ENCODE measurements at places on chromosomes 3 and 15.
A peak's percentile ranks its signal among the peaks of the same experiment; 100 is the strongest.

DNA sequence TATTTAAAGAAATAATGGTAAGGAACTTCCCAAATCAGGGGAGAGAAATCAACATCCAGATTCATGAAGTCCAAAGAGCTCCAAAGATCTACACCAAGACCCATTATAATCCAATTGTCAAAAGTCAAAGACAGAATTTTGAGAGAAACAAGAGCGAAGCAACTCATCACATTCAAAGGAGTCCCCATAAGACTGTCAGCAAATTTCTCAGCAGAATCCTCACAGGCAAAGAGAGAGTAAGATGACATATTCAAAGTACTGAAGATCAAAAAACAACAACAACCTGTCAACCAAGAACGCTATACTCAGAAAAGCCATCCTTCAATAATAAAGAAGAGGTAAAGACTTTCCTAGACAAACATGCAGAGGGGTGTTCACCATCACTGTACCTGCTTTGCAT lies 342.1 kb downstream of the TIGIT start:
- DNase-seq, result no peak

DNA sequence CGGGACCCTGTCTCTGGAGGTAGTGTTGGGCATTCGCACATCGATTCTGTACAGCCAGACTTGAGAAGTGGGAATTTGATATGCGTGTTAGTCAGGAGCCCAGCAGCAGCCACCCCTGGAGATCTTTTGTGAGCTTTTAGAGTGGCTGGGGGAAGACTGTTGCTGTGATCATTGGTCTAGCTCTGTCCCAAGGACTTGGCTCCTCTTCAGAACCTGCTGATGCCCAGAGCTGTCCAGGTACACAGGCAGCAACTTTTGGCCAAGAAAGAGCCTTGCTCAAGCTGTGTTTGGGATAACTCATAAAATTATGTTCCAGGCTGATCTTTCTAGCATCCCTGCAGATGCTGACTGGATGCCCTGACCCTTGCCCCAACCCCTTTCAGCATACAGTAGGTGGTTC lies 29.3 kb downstream of the LIMD1 start:
- DNase-seq, result no peak

DNA sequence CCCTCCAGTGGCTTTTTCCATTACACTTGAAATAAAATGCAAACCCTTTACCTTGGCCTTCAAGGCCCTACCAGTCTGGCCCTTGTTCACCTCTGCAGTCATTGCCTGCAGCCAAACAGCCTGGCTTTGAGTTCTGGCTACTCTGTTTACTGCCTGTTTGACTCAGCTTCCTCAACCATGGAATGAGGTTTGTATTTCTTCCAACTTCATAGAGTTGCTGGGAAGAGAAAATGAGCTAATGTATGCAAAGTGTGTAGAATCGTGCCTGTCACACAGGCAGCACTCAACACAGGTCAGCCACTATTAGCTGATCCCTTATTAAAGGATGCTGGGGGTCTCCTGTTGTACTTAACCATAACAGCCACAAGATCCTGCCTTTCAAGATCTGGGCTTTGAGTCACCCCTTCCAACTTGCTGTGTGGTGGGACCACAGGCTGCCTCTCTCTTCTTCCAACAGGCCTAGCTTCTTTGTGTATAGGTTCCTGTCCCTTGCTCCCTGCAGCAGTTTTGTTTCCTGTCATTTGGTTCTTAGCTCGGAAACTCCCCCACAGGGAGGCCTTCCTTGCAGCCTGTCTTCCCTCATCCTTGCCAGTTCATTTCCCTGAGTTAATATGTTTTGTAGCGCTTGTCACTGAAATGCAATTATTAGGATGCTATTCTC lies 6.4 kb downstream of the MED12L start:
- no peak for DNase-seq

GRCh38 chr3:142210144-142210543 lies 15.2 kb downstream of the GK5 start:
- DNase-seq, result no peak

DNA sequence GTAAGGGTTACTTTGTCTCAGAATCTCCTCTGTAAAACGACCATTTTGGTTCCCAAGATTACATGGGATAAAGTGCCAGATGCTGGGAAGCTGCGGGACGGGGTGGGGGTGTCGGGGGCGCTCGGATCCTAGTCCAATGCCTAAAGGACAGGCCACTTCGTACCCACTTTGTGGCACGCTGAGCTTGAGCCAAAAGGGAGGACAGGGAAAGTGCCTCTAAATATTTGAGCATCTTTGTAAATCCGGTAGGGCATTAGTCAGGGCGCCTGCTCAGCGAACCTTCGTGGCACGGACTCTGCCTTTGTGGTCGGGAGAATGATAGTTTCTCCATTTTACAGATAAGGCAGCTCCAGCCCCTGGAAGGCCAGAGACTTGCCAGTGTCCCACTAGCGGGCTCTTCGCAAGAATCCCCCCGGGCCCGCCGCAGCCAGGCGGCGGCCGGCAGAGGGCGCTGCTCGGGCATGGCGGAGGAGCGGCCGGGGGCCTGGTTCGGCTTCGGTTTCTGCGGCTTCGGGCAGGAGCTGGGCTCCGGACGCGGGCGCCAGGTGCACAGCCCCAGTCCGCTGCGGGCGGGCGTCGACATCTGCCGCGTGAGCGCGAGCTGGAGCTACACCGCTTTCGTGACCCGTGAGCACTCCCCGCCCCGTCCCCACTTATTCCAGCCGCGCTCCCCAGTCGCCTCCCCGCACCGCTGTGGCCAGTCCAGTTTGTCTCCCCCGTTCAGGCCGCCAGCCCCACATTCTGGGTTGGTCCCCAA lies 1.8 kb downstream of the RCCD1 start:
- peak; percentile 58 for DNase-seq

DNA sequence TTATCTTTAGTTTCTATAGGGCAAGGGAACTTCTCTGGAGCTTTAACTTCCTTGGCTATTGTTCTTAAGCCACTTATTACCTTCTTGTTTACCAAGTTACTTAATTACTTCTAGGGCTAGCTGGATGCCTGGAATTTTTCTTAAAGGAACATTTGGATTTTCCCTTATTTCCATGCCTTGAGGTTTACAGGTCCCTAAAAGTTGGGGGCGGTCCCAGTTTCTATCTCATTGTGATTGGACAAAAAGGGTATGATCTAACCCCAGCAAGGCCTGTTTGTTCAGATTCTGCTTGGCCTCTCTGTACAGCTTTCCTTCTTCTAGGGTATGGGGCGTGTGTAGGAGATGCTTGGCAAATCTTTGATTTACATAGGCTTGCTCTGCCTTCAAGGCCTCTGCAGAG lies 17.4 kb downstream of the PDHB start:
- no peak for DNase-seq

DNA sequence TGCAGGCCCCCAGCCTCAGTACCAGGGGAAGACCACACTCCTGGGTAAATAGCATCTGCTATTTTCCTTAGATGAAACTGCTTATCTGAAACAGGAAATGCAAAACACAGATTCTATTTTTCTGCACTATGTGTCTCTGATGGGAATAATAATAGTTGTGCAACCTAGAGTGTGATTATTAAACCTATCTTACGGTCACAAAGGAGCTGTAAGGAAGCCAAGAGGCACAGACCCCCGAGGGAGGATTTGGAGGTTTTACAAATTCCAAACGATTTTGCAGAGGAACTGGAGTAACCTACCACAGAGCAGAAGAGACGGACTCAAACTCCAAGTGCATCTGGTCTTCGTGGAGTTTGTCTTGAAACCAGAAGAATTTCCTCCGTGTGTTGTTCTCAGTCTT lies 14.1 kb upstream of the APOD start:
- no peak for DNase-seq

DNA sequence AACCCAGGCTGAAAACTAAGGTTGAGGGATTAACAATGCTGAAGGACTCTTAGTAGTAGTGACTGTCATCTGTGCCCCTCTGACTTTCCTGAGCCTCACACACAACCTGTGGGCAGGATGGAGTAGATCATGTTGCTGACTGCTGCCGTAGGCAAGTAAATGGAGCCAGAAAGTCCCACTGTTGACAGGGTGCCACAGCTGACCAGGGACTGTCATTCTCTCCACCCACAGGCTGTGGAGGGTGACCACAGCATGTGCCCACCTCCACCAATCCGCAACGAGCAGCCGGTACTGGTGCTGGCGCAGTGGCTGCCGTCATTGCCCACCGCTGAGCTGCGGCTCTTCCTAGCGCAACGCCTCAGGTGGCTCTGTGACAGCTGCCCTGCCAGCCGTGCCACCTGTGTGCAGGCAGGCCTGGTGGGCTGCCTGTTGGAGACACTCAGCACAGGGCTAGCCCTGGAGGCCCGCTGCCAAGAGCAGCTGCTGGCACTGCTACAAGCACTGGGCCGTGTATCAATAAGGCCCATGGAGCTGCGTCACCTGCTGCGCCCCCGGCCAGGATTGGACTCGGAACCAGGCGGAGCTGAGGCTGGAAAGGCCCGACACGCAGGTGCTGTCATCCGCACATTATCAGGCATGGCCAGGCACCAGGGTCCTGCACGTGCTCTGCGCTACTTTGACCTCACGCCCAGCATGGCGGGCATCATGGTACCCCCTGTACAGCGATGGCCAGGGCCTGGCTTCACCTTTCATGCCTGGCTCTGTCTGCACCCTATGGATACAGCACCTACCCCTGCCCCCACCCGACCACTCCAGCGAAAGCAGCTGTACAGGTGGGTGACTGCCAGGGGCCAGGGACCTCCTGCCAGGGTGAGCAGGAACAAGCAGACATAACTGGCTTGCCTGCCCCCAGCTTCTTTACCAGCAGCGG lies 15.6 kb downstream of the NBEAL2 start:
- DNase-seq, result no peak

DNA sequence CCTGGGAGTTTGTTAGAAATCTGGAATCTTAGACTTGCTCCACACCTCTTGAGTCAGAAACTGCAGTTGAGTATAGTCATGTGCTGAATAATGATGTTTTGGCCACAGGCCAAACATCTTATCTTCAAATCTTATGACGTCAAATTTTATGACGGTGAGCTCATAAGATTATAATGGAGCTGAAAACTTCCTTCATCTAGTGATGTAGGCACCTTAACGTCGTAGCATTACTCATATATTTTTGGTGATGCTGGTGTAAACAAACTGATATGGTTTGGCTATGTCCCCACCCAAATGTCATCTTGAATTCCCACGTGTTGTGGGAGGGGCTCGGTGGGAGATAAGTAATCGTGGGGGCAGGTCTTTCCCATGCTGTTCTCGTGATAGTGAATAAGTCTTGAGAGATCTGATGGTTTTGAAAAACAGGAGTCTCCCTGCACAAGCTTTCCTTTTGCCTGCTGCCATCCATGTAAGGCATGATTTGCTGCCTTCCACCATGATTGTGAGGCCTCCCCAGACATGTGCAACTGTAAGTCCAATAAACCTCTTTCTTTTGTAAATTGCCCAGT lies 268.0 kb upstream of the PROK2 start:
- DNase-seq, result no peak

DNA sequence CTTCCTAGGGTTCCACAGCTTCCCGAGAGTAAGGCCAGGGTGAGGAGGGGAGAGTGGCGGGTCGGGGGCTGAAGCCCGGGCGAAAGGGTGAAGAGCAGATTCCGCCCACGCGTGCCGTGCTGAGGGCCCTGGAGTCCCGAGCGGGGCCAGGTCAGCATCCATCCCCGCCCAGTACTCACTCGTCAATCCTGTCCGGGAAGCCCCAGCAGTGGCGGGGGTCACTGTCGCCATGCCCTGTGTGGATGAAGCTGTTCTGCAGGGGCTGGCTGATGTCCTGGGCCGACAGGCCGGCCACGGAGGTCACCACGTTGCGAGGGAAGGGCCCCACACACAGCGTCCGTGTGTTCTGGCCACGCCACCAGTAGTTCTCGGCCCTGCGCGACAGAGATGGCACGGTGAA lies 36.3 kb downstream of the TNK2 start:
- DNase-seq, result no peak

DNA sequence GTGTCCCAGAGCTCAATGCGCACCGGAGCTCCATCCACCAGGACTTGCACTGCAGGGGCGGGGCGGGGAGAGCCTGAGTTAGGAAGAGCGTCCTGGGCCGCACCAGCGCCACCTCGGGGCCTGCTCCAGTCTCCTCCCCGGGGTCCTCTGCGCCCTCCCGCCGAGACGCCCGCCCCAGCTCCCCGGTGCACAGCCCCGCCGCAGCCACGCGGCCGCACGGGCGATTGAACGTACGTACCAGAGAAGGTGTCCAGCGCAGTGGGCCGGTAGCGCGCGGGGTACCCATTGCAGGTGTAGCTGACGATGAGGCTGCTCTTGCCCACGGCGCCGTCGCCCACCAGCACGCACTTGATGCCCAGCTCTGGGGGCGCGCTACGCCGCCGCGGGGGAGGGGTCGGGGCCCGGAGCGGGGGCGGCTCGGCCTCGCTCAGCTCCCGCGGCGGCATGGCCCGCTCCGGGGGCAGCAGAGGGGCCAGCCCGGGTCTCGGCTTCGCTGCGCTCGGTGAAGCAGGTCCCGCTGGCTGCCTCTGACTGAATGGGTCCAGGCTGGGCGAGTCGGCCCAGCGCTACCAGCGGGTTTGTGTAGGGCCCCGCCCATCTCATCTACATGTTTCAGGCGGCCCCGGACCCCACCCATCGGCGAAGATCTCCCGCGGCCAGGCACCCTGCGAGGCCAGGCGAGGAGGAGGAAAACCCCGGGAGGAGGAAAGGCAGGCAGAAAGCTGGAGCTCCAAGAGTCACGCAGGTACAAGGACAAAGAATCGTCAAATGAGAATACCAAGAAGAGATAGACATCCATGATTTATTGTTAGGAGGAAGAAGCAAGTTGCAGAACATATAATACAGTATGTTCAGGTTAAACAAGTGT lies at the start of gene RHOV:
Gene RHOV (minus strand): TSS at position 541 of the 868 bp plus-strand sequence. CDS start 95 bp downstream, at position 446.
- DNase-seq, result peak; percentile 49

DNA sequence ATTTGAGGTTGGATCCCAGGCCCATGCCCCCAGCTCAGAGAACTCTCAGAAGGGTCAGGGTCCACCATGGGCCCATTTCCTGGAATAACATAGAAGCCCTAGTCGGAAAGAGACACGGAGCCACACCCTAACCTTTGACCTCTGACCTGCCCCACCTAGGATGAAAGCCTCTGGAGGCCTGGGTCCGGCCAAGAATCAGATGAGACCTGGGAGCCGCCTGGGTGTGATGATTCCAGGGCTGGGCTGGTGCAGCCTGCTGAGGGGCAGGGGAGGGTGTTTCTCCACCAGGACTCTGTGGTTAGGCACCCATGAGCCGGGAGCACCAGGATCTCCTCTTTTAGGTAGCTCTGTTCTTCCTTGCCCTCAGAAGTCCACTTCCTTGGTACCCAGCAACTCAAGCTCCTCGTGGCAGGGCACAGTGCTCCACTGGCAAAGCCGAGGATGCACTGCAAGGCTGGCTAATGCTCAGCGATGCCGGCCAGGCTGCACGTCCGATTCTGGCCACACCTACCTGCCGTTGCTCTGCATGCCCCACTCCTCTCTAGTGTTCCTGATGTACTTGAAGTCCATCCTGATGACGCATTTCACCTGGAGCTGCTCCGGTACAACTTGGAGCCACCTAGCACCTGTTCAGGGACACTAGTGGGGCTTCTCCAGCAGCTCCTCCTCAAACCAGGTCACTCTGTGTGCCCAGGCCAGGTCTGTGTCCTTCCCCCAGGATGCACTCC lies 57.4 kb downstream of the ZNF445 start:
- DNase-seq, result no peak

DNA sequence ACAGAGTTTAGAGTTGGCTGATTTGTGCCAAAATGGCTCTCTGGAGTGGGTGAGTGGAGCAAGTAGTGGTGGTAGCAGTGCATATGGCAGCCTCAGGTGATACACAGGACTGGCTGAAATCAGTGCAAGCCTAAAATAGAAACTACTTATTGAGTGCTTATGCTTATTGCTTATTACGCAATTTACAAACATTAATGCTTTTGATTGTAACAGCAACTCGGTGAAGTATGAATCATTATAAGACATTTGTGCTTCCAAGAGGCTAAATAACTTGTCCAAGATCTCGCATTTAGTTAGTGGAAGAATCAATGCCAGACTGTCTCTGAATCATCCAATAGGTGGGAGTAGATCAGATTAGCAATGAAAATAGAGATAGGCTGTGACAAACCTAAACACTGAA lies 353.8 kb downstream of the NAALADL2 start:
- DNase-seq, result no peak

Data from CD4-positive, alpha-beta T cell treated with Interleukin-2 at 100 ng/mL for 4 hours (primary cell).